ENCODE measurements at places on chromosomes 3 and 15. TPM values are rescaled to one million over a fixed set of nuclear protein-coding genes. Genes with fewer than 3 reads are reported as not detected.

DNA sequence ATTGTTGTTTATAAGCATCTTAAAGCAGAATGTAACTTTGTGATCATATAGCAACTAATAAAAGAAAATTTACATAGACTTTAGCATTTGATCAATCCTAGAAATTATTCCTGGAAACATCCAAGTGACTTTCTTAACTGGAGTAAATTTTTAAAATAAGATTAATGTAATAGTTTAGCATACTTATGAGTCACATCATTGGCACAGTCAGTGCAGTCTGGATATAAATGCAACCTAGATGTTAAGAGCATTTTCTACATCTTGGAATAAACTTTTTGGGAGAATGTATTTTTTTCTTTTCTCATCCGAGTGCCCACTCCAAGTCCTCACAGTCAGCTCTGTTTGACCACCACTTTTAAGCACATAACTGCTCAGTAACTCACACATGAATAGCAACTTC is 324.6 kb upstream of the PLSCR5 start:
- no peaks in the 10 kb centered on the region for H3K4me1 ChIP-seq
- H3K27ac ChIP-seq: no peak overlapping the region
- no peak for DNase-seq
- no peaks in the 10 kb centered on the region for H3K27me3 ChIP-seq

DNA sequence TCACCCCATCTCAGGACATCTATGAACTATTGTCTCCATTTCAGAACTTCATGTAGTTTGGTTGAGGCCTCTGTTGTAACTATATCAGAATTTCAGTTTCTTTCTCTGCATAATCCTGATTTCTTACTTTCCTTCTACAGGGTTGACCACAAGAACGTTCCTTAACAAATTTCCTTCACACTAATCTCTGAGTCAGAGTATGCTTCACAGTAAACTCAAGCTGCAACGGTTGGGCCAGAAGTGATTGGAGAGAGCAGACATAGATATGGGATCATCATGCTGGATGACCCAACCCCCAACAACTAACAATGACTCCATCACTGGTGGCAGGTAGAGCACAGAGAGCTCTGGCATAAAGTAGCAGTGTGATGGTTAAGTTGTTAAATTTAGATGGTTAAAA is 128.8 kb upstream of the OSTN start:
- no peak overlapping the region for H3K4me3 ChIP-seq
- H3K27me3 ChIP-seq: no peaks in the 10 kb centered on the region
- DNase-seq: no peak
- no peaks in the 10 kb centered on the region for H3K36me3 ChIP-seq

DNA sequence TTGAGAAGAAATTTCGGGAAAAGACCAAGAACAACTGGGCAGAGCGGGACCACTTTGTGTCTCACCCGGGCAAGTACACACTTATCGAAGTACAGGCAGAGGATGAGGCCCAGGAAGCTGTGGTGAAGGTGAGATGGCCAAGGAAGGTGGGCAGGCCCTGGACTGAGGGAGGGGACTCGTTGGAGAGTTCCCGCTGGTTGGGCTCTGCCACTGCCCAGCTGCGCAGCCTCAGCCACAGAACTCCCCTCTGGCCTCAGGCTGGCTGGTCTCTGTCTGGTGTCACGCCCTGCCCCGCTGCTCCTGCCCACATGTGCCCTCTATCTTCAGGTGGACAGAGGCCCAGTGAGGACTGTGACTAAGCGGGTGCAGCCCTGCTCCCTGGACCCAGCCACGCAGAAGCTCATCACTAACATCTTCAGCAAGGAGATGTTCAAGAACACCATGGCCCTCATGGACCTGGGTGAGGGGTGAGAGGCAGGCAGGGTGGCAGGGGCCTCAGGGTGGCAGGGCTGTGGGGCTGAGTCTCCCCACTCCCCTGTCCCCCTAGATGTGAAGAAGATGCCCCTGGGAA is 2.4 kb downstream of the PARP3 start:
- no peaks in the 10 kb centered on the region for H3K27me3 ChIP-seq
- no peak overlapping the region for H3K4me3 ChIP-seq

Gene GASK1A
- total RNA-seq: 8.2 TPM

- H3K27ac ChIP-seq: no peak overlapping the region
- no peak overlapping the region for H3K4me3 ChIP-seq
- no peak for DNase-seq
- H3K36me3 ChIP-seq: no peaks in the 10 kb centered on the region
- H3K27me3 ChIP-seq: no peaks in the 10 kb centered on the region
Measured at GRCh38 chr3:18747383-18747782, 322.2 kb upstream of the SATB1 start.

GRCh38 chr3:30292192-30292893 is 314.1 kb upstream of the TGFBR2 start:
- H3K4me3 ChIP-seq: no peak overlapping the region
- no peaks in the 10 kb centered on the region for H3K27me3 ChIP-seq
- no peak overlapping the region for H3K27ac ChIP-seq
- no peaks in the 10 kb centered on the region for H3K36me3 ChIP-seq

- H3K36me3 ChIP-seq: no peaks in the 10 kb centered on the region
- H3K27me3 ChIP-seq: no peaks in the 10 kb centered on the region
- DNase-seq: no peak
- no peak overlapping the region for H3K27ac ChIP-seq
Measured at GRCh38 chr3:106022913-106023312, 154.1 kb upstream of the CBLB start.

Gene NEDD4
- 28.4 TPM for total RNA-seq

Gene MUSTN1
- total RNA-seq: 1.6 TPM

- no peaks in the 10 kb centered on the region for H3K4me1 ChIP-seq
- H3K27ac ChIP-seq: no peak overlapping the region
- DNase-seq: no peak
- no peaks in the 10 kb centered on the region for H3K36me3 ChIP-seq
- no peak overlapping the region for H3K4me3 ChIP-seq
Measured at GRCh38 chr3:144104679-144105078, 133.1 kb downstream of the DIPK2A start.

Gene SQOR
- 42.8 TPM for total RNA-seq
